ENCODE measurements at places on chromosomes 1 and 21.

DNA sequence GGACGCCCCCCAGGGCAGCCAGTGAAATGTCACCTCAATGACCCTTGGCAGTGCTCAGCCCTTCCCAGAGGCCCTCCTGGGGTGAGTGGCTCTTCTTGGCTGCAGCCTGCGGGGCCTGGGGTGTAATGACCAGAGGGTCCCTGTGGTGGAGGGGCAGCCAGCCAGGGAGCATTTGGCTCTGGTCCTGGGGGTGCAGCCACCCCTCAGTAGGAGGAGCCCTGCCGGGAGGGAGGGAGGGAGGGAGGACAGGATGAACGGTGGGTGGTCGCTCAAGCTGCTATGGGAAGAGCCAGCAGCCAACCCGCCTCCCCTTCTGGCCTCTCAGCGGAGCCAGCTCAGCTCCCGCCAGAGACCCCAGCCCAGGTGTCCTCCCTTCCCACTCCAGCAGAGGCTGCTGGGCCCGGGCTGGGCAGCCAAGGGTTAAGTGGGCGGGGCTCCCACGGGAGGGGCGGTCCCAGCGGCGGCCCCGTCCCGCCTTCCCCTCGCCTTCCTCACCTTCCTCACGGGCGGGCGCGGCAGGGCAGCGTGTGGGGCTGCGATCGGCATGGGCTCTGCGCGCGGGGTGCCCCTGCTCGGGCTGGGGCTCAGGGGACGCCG is 9.0 kb upstream of the PLCH2 start:
- no peak for DNase-seq

DNA sequence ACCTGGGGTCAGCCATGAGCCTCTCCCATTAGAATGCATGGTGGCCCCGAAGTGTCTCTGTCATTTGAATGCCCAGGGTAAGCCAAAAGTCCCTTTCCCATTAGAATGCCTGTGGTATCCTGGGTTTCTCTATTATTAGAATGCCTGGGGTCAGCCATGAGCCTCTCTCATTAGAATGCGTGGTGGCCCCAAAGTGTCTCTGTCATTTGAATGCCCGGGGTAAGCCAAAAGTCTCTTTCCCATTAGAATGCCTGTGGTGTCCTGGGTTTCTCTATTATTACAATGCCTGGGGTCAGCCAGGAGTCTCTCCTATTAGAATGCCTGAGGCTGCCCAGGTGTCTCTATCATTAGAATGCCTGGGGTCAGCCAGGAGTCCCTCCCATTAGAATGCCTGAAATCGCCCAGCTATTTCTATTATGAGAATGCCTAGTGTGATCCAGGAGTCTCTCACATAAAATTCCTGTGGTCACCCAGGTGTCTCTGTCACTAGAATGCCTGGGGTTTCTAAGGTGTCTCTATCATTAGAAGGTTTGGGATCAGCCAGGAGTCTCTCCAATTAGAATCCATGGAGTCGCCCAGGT is 65.5 kb downstream of the RNF187 start:
- no peak for DNase-seq

GRCh38 chr1:24486331-24487065 is 16.1 kb upstream of the RCAN3 start:
- DNase-seq, result no peak

- peak; percentile 11 for DNase-seq
These were observed 3.1 kb downstream of the USP48 start for GRCh38 chr1:21779613-21780521.

Measured in umbilical cord (tissue), 2 donors.